ENCODE measurements at places on chromosomes 4 and X. TPM values are rescaled to one million over a fixed set of nuclear protein-coding genes. Genes with fewer than 3 reads are reported as not detected.

BEX1 gene
- polyA plus RNA-seq = 0.14 TPM

CCDC149 gene
- 7.8 TPM for polyA plus RNA-seq

- no peak overlapping the region for H3K27ac ChIP-seq
- H3K4me3 ChIP-seq = no peak overlapping the region
- no peak for DNase-seq
These were observed 54.6 kb downstream of the MTNR1A start for GRCh38 chr4:186500721-186501304.

GRCh38 chr4:10385994-10386394, 71.2 kb downstream of the ZNF518B start:
- no peaks in the 10 kb centered on the region for H3K27me3 ChIP-seq
- H3K36me3 ChIP-seq = no peaks in the 10 kb centered on the region
- H3K4me1 ChIP-seq = no peaks in the 10 kb centered on the region
- no peak for DNase-seq
- no peak overlapping the region for H3K4me3 ChIP-seq

DNA sequence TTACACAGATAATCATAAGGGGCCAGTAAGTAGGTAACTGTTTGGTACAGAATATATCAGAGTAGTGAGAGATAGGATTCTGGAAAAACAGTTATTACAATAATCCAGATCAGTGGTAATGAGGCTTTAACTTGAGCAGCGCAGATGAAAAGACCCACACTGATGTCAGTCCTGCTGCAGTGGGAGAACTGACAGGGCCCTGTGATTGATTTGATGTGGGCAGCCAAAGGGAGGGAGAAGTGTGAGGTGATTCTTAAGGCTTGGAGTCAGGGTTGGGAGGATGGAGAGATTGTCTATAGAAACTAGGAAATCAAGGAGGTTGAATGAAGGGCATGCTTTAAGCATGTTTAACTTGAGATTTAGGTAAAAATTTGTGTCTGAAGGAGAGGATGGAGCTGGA, 161.4 kb downstream of the VSIG4 start:
- no peaks in the 10 kb centered on the region for H3K4me1 ChIP-seq
- H3K27ac ChIP-seq = no peak overlapping the region
- no peaks in the 10 kb centered on the region for H3K36me3 ChIP-seq

GRCh38 chr4:188107931-188108843, 1.2 kb downstream of the TRIML2 start:
- H3K27me3 ChIP-seq = no peaks in the 10 kb centered on the region
- no peak overlapping the region for H3K4me3 ChIP-seq
- H3K36me3 ChIP-seq = no peaks in the 10 kb centered on the region
- DNase-seq = no peak
- H3K27ac ChIP-seq = no peak overlapping the region

- H3K27me3 ChIP-seq = no peaks in the 10 kb centered on the region
- no peaks in the 10 kb centered on the region for H3K36me3 ChIP-seq
- no peak for DNase-seq
- no peaks in the 10 kb centered on the region for H3K4me1 ChIP-seq
- H3K27ac ChIP-seq = no peak overlapping the region
- no peak overlapping the region for H3K4me3 ChIP-seq
These were observed 9.6 kb upstream of the GRSF1 start for GRCh38 chr4:70849291-70849690.

DNA sequence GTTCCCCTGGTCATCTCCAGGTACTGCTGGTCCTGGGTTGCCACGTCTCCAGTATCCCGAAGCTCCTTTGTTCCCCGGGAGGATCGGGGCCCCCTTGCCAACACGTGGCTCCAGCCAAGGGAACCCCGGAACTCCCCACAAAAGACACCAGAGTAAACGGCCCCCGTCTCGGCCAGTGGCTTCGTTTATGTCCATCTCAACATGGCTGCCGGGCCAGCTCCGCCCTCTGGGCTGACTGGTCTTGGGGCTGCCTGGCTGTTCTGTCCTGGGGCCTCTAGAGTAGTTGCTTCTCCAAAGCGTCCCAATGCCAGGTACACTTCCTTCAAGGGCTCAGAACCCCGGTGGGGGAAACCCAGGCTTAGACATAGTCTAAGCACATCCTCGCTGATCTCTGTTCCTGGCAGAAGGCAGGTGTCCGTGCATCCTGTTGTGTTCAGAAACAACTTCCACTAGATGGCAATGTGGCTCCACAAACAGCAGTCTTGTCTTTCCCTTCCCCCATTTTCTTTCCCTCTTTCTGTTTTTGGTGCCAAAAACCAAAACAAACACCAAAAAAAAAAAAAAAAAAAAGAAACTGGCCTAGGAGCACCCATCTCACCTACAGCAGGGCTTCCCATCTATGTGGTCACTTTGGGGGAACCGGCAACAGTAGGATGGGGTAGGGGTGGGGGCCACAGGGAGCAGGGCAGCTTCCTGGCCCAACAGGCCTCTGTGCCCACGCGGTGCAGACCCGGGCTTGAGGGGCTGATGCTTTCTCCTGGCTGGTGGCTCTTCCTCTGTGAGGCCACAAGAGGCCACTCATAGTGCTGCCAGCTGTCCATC, 35.3 kb downstream of the NBDY start:
- no peak overlapping the region for H3K4me3 ChIP-seq
- no peak overlapping the region for H3K27ac ChIP-seq
- no peaks in the 10 kb centered on the region for H3K27me3 ChIP-seq

DNA sequence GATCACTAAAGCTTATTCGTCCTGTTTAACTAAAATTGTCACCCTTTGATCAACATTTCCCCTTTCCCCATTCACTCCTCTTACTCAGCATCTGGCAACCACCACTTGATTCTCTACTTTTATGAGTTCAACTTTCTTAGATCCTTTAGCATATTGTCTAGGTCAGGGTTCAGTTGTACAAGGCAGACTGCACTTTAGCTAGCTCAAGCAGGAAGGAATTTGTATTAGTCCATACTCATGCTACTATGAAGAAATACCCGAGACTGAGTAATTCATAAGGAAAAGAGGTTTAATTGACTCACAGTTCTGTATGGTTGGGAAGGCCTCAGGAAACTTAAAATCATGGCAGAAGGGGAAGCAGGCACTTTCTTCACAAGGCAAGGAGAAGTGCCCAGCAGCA, 44.3 kb downstream of the TASL start:
- H3K4me1 ChIP-seq = no peaks in the 10 kb centered on the region
- H3K27ac ChIP-seq = no peak overlapping the region
- DNase-seq = no peak
- H3K4me3 ChIP-seq = no peak overlapping the region
- H3K27me3 ChIP-seq = no peaks in the 10 kb centered on the region
- no peaks in the 10 kb centered on the region for H3K36me3 ChIP-seq

DNA sequence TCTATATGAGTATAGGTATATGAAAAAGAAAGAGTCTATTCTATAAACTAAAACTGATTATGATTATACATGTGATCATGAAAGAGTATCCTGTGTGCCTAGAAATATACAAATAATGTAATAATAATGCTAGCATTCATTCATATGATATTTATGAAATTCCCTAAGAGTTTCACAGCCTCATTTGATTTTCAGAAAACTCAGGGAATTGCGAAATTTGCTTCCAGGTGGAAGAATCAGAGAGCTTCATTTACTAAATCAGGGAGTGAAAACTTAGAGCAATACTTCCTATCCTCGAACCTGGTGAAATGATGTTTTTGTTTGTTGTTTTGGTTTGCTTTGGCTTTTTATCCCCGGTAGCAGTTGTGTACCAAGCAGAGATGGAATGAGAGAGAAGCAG, 1105.7 kb upstream of the SLIT2 start:
- no peak for DNase-seq
- H3K36me3 ChIP-seq = no peaks in the 10 kb centered on the region
- no peak overlapping the region for H3K27ac ChIP-seq
- H3K4me1 ChIP-seq = no peaks in the 10 kb centered on the region
- H3K4me3 ChIP-seq = no peak overlapping the region
- H3K27me3 ChIP-seq = no peaks in the 10 kb centered on the region

DNA sequence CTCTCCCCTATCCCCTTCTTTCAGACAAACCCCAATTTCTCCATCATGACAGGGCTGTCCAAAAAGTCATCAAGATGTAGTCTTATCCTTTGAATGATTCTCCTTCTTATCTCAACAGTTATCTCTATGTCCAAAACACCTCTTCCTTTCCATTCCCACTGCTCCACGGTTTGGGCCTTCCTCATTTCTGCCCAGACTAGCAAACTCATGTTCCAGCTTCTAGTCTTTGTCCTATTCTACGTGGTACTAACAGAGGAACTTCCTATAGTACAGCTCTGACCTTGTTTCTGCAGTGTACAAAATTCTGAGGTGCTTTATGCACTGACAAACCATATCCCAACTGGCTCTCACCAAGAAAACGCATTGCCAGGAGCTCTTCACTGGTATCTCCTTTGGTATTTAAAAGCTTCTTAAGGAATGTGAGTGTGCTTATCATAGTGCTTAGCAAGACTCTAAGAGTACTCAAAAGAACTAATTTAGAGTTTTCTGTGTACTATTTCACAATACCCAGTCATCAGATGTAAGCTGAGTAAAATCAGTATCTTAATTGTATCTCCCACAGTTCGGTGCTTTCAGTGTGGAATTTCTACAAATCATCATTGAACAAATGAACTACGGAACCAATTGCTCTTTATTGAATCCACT, 65.5 kb downstream of the MAML3 start:
- H3K4me3 ChIP-seq = no peak overlapping the region
- peaks cover 61% of the 10 kb centered on the region for H3K4me1 ChIP-seq
- H3K36me3 ChIP-seq = no peaks in the 10 kb centered on the region

- H3K4me3 ChIP-seq = no peak overlapping the region
- H3K27me3 ChIP-seq = no peaks in the 10 kb centered on the region
- DNase-seq = peak; percentile 62
- no peaks in the 10 kb centered on the region for H3K36me3 ChIP-seq
- H3K4me1 ChIP-seq = no peaks in the 10 kb centered on the region
- H3K27ac ChIP-seq = no peak overlapping the region
These were observed 12.4 kb upstream of the EOLA2 start for GRCh38 chrX:149950681-149951080.

GRCh38 chrX:107710617-107711391, 64.8 kb downstream of the TSC22D3 start:
- peak; percentile 87 for DNase-seq
- H3K36me3 ChIP-seq = peaks cover 4% of the 10 kb centered on the region
- H3K4me1 ChIP-seq = peaks cover 17% of the 10 kb centered on the region
- peak overlapping the region; percentile 95 for H3K27ac ChIP-seq
- no peak overlapping the region for H3K4me3 ChIP-seq
- H3K27me3 ChIP-seq = no peaks in the 10 kb centered on the region

GRCh38 chr4:145019346-145019745, 78.7 kb downstream of the ANAPC10 start:
- no peaks in the 10 kb centered on the region for H3K4me1 ChIP-seq
- H3K36me3 ChIP-seq = no peaks in the 10 kb centered on the region
- H3K4me3 ChIP-seq = no peak overlapping the region
- no peak overlapping the region for H3K27ac ChIP-seq
- DNase-seq = no peak
- no peaks in the 10 kb centered on the region for H3K27me3 ChIP-seq
